ENCODE measurements at places on chromosomes 5 and 9. TPM values are rescaled to one million over a fixed set of nuclear protein-coding genes. Genes with fewer than 3 reads are reported as not detected.

The IFNK gene
- not detected for total RNA-seq

The CER1 gene
- total RNA-seq = not detected

The NDUFA8 gene
- total RNA-seq = 321 TPM

The NUTM2F gene
- total RNA-seq = not detected

The SAPCD2 gene
- 0.12 TPM for total RNA-seq

The SH3RF2 gene
- 350 TPM for total RNA-seq

The ROR2 gene
- total RNA-seq = 0.87 TPM

The MEIKIN gene
- not detected for total RNA-seq

The IFNE gene
- total RNA-seq = not detected

DNA sequence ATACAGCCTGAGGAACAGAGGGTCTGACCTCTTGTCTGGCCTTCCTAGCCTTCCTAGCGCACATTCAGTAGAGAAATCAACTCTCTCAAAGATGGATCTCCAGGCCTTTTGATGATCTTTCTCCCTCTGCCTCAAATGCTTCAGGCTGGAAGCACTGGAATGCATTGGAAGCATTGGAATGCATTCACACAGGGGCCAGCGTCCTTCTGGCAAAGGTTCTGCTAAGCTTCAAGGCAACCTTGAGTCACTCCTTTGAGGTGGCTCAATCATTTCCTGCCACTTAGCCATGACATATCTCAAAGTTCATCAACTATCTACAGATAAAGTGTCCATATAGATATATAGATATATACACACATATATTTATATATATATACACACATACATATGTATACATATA lies 42.9 kb downstream of the OR2K2 start:
- no peak for DNase-seq

- no peak for DNase-seq
Measured at GRCh38 chr9:93261281-93261680, 77.3 kb downstream of the WNK2 start.

GRCh38 chr9:133685653-133686609 lies 49.8 kb downstream of the DBH start:
- DNase-seq = no peak

DNA sequence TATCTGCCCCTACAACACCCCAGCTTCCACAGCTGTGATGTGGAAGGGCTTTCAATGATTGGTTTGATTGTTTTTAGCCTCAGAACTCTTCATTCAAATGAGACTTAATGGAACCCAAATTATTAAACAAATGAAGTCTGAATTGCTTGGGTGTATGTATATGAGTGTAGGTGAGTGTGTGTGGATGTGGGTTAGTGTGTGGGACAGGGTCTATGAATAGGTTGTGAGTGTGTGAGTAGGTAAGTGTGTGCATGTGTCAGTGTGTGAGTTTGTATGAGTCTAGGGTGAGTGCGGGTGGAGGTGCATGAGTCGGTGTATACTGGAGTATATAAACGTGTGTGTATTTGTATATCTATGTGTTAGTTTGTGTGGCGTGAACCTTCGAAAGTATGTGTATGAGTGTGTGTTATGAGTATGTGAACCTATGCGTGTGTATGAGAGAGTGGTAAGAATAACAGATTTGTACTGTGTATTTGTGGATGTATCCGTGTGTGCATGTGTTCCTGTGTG lies 26.9 kb downstream of the COL15A1 start:
- DNase-seq = no peak

DNA sequence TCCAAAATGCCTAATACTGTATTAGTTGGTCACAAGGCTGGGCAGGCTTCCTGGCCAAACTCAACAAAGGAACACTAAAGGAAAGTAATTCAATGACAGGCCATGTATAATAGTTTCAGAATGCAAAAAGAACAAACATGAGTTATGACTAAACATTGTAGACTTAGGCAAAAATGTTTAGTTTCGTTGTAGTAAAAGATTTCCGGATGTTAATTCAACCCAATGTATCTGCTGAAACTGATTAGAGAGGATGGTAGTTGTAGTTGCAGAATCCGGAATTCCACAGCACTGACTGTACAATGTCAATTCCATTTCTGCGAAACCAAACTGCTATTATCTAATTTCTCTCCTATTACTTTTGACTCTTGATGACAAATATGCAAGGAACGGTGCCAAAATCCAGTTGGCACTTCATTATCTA lies 117.9 kb upstream of the FST start:
- no peak for DNase-seq

- no peak for DNase-seq
Measured at GRCh38 chr5:34913072-34913471, 2.2 kb downstream of the RAD1 start.

GRCh38 chr9:93450945-93451815 lies at the start of gene FAM120A:
FAM120A (plus strand) TSS chr9:93451685; CDS start chr9:93451916, 231 bp downstream.
- DNase-seq = peak; percentile 88

DNA sequence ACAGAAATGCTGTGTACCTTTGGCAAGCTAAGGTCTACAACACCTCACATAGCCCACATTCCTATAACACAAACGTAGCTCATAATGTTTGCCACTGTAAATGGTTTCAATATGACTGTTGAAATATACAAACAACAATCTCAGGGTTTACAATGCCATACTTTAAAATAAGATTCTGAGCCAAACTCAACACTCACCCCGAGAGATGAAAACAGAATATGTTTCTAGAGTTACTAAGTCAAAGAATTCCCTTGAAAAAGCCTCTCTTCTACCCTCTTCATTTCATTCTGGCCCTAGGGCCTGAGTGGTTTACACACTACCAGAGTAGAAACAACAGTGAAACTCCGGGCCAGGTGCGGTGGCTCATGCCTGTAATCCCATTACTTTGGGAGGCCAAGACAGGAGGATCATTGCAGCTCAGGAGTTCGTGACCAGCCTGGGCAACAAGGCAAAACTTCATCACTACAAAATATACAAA lies 72.6 kb downstream of the MYO10 start:
- no peak for DNase-seq

- DNase-seq = no peak
Measured at GRCh38 chr9:77392328-77392727, 215.0 kb downstream of the VPS13A start.

GRCh38 chr9:75238311-75238976 lies 150.1 kb downstream of the OSTF1 start:
- DNase-seq = no peak

- DNase-seq = no peak
Measured at GRCh38 chr9:95506428-95506677, 10.4 kb downstream of the PTCH1 start.

DNA sequence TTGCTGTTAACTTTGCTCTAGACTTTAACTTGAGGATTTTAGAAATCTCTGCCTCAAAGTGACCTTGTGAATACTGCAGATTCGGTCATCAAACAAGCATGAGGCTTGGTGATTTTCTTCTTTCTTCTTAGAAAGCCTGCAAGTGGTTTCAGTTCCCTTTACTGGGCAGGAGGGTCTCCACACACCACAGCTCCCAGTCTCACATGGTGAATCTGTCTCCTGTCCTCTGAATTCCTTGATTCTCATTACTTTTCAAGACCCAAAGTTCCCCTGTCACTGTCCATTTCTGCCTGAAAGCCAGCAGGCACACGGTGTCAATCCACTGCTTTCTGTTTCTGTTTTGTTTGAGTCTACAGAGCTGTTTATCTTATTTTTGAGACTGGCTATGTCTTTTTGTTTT lies 14.1 kb downstream of the HSPB3 start:
- no peak for DNase-seq

DNA sequence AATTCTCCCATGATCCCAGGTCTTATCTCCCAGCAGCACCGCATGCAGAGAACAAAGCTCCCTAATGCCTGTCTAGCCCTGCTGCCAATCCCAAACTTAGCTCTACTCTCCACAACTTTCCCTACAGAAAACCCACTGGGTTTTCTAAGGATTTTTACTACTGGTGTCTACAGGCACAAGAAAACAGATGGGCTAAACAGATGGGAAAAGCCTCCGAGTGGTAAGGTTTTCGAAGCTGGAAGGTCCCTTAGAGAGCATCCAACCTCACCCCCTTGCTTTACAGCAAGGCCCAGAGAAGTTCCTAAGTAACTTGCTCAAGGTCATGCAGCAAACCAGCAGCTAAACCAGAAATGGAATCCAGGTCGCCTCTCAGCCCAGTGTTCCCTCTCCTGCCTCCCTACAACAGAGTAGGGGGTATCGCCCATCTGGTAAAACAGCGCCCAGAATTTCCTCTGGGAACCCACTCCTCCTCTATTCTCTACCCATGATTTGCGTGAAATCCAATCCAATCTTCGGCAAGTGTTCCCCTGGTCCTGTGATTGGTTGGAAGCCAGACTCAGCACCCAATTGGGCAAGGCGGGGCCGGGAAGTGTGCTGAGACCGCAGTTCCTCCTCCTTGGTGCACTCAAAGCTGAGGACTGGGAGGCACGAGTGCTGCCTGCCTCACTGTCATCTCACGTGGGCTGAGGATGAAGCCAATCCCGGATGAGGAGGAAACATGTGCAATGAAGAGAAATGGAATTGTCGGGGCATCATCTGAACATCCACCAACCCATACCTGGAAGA lies 20.8 kb downstream of the CPLX2 start:
- no peak for DNase-seq

- no peak for DNase-seq
Measured at GRCh38 chr9:69081261-69081660, 45.7 kb downstream of the FXN start.

DNA sequence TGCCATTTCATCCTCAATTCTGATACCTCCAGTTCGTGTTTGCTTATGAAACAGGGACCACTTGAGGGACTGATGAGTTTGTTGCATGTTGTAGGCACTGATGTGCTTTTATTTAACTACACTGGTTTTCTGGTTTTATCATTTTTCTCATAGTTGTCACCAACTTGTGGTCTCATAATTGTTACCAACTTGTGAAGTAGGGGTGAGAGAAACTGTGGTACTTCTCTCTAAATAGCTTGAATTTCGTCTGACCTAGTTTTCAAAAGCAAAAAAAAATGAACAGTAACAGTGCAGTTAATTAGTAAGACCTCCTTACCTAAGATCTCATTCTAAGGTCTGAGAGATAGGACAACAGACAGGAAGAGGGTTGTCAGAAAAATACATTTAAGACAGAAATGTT lies 78.0 kb downstream of the ANXA2R start:
- DNase-seq = no peak

GRCh38 chr9:92032891-92033290 lies 82.3 kb downstream of the SPTLC1 start:
- DNase-seq = no peak

- no peak for DNase-seq
Measured at GRCh38 chr5:124962111-124962510, 215.7 kb upstream of the ZNF608 start.

GRCh38 chr5:65086234-65086890 lies 317.6 kb downstream of the CWC27 start:
- no peak for DNase-seq

DNA sequence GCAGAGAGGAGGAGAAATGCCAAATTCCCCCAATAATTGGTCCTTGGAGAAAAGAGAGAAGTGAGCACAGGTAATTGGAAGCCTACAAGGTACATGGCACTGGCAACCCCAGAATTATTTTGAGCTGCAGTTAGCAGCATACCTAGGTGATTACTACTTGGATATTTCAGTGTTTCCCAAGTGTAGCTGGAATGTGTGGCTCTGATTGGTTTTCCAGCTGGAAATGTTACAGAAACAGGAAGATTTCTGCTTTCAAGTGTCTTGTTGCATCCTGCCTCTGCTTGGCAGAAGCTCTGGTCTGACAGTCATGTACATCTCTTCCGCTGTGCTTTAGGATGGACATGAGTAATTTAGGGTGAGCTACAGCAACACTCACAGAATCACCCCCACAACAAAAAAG lies 262.1 kb downstream of the ENC1 start:
- DNase-seq = no peak

GRCh38 chr5:68334553-68334886 lies 119.0 kb downstream of the PIK3R1 start:
- DNase-seq = no peak

DNA sequence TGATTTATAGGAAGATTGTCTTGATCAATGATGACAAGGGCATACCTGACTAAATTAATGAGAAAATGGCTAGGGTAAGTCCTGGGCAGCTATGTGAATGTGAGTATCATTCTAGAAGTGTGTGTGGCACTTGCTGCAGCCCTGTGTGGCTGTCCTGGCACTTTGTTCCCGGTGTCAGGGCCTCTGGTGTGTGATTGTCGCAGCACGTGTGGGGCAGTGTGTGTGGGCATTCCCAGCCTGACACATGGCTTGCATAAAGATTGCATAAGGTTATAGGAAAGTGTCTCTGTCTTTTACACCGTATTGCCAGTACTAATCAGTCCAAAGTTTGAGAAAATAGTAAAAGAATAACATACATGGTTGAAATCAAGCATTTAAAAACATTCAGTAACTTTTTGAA lies 74.4 kb downstream of the TRIO start:
- peak; percentile 44 for DNase-seq

DNA sequence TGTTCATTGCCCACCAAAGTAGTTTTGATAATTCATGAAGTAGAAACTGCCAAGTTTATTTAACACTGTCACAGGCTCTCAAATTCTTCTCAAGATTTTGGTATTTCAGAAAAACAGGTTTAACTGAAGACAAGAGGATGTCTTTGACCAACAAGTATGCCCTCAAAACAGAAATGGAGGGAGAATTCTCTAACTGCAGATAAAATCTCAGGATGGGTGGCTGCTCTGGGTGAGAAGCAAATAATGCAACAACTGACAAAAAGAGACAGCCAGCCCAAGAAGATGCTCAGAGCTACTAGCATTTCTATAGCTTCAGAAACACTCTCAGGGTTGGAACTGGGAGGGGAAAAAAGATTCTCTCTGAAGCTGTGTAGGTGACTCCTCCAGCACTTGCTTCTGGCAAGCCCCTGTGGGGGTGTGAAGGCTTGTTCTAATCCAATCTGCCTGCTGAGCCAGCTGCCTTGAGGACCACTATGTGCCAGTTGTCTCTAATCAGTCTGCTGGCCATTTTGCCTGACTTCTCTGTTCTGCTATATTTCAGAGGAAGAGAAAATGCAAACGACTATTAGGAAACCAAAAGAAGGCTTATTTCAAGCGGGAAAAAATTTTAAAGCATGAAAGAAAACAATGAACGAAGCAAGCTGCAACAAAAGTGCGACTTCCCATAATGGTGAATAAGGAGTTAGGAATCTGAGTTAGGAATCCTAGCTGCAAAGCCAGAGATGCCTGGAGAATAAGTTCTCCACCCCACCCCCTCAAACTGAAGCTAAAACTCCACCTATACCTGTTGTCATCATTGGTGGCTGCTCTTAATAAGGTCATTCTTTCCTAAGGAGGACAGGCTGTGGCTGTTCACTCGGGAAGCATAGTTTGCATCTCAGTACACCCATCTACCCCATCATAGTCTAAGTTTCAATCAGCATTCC lies 147.5 kb downstream of the GNAQ start:
- no peak for DNase-seq

GRCh38 chr5:110401881-110402280 lies 324.6 kb downstream of the TMEM232 start:
- no peak for DNase-seq

- DNase-seq = no peak
Measured at GRCh38 chr5:4410151-4410550, 730.0 kb upstream of the ADAMTS16 start.

All from left ventricle myocardium superior (tissue), 1 donor.